ENCODE measurements at places on chromosomes 7 and 10.

DNA sequence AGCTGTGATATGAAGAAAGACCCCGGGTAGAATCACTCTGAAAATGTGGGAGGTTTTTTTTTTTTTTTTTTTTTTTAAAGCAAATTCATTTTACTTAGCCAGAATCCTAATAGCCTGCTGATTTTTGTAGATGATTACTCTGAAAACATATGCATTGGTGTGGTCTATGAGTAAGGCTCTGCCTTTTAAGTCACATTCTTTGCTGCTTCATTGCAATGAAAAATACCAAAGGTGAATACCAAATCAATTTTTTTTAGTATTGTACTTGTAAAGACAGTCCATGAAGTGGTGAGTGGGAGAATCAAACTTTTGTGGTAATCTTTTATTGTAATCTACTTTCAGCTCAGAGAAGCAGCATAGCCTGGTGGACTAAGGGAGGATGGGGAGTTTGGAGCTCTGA lies 130.3 kb downstream of the SDK1 start:
- DNase-seq, result no peak

DNA sequence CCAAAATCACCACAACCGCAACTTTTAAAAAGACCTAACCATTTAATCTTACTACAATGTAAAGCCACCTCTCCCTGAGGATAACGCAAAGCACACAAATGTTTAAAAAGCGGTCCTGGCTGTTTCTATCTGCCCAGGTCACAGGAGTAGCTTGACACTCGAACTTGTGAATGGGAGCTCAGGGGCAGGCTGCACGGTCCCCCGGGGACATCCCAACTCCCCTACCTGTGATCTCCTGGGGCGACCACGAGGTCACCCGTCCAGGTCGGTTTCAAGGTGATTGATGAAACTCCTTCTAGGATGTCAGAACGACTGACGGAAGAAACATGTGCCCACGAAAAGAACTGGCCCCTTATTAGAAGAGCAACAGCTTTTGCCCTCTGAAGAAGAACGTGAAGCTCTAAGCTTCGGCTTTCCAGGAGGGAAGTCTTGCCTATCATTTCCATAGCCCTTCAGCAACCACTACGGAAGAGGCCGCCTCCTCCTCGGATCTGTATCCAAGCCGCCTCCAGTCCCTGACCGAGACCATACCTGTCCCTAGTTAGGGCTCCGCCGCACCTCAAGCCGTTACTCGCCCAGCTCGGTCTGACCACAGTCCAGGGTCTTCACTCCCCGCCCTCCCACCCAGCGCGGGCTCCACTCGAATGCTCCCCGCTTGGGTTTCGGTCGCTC lies 459 bp downstream of the CYCS start:
- DNase-seq, result peak; percentile 4

DNA sequence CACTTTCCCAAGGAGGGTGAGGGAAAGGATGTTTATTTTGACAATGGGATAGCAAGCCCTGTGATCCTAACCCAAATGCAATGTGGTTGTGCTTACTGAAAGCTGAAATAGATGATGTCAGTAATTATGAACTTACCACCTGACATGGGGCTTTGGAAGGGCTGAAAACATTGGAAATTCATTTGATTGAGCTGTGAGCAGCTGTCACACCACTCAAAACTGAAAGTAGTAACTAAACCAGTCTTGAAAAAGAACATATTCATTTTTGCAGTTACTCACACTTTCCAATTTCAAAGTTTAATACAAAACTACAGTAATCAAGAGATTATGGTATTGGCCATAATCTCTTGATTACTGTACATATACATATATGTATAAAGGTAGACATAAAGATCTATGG lies 155.5 kb upstream of the HPS1 start:
- DNase-seq, result no peak

GRCh38 chr10:19785366-19785765 lies 30.9 kb upstream of the PLXDC2 start:
- no peak for DNase-seq

DNA sequence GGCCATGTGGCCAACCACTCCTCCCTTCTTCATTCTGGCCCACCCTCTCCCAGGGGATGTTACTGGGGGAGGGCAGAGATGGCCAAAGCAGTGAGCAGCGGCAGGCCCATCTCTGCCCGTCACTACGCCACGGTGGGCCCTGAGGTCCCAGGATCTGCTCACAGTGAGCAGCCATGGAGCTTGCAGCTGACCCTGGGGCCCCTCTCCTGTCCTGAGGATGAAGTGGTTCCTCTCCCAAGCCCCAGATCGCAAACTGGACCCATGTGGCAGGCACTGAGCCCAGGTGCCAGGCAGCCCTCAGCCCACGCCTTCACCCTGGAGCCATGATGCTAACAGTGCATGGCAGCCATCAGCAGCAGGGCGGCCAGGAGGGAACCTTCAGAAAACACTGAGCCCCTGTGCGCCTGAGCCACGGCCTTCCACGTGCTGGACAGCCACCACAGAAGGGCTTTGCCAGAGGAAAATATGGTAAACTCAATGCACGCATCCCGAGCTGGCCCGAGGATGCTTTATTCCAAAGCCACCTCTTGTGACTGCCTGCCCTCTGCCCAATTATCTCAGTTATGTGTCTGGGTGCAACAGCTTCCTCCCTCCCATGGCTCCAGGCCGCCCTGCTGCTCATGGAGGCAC lies 485.7 kb downstream of the PTPRN2 start:
- no peak for DNase-seq

DNA sequence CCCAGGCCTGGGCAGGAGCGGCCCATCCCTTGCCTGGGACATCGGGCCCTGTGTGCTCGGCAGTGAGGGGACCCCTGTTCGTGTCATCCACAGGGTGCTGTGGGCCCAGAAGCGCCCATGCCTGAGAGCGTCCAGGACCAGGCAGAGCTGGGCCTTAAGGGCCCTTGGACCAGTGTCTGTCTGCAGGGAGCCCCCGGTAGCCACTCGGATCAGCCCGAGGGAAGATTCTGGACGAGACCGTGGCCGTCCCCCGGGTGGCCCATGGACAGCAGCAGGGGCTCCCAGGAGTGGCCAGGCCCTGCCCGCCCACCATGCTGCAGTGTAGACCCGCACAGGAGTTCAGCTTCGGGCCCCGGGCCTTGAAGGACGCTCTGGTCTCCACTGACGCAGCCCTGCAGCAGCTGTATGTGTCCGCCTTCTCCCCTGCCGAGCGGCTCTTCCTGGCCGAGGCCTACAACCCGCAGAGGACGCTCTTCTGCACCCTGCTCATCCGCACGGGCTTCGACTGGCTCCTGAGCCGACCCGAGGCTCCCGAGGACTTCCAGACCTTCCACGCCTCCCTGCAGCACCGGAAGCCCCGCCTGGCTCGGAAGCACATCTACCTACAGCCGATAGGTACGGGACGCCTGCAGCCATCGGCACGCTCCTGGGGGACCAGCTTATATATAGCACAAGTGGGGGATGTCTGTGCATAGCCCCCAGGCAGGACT lies 12.3 kb downstream of the AMZ1 start:
- no peak for DNase-seq

- DNase-seq, result no peak
Observed at GRCh38 chr10:86263907-86264306, 102.7 kb downstream of the GRID1 start.
